MG63 (cell line): ENCODE measurements at places on chromosomes 4 and X. TPM values are rescaled to one million over a fixed set of nuclear protein-coding genes. Genes with fewer than 3 reads are reported as not detected.
A peak's percentile ranks its signal among the peaks of the same experiment; 100 is the strongest.

DNA sequence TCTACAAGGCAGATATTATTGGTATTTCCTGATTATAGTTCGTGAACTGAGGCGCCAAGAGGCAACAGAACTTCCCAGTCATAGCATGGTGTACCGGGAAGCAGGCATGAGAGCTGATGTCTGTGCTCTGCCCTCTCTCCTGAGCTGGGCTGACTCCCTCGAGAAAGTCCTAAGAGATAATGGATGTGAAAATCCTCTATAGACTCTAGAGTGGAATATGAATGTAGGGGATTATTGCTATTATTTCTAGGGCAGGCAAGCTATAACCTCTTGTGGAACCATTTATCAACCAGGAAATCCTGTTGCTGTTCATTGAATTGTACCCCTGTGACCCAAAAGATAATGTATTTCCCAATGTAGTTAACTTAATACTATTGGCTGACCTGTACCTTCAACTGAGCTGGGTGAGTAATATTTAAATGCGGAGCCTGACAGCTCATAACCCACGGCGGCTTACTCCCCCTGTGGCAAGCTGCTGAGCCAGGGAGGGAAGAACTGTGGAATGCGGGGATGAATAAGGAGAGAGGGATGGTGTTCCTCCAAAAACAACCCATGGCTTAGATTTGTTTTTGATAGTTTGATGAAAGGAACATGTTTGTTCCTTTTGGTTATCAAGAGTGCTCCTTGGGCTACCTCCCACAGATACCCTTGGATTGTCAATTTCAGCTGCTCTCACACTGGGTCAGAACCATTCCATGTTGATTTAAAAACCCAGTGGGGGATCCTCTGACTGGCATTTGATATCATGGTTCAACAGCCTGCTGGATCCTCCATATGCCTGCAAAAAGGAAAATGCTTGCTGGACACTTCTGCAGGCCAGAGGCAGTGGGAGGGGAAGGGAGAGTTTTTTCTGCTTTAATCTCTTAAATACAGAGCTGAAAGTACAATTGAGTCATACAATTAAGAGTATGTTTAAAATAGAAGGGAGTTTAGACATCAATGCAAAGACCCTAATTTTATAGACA lies 339.0 kb upstream of the BOD1L1 start:
- peak; percentile 71 for DNase-seq

DNA sequence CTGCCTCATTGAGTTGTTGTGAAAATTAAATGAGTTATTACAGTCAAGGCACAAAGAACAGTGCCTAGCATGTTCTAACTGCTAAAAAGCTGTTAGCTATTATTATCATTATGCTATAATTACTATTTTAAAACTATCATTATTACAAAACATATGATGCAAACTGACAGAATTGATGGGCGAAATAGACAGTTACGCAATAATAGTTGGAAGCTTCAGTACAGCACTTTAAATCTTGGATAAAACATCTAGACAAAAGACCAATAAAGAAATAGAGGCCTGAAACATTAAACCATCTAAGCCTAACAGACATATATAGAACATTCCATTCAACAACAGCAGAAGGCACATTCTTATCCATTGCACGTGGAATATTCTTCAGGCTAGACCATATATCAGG lies 73.0 kb downstream of the TAB3 start:
- no peak for DNase-seq

- no peak for DNase-seq
Measured at GRCh38 chrX:118164138-118164537, 47.5 kb upstream of the KLHL13 start.

DNA sequence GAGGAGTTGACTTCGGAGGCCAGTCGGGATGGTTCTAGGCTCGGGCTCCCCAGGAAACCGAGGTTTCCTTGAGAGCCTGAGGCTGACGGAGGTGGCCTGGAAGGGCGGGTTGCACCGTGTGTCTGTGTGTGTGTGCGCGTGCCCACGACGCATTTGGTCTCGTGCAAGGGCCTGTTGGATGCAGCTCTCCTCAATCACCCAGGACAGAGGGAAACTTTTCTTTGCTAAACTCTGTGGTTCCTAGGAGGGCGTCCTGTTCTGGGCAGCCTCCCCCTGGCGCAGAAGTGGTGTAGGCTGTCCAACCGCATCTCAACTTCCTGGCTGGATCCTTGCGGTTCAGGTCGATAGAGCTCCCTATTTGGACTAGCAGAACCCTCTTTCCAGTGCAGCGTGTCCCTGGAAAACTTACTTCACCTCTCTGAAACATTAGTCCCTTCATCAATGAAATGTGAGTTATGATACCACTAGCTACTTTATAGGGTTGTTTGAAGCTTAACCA lies 973 bp downstream of the STK32B start:
- DNase-seq, result no peak

DNA sequence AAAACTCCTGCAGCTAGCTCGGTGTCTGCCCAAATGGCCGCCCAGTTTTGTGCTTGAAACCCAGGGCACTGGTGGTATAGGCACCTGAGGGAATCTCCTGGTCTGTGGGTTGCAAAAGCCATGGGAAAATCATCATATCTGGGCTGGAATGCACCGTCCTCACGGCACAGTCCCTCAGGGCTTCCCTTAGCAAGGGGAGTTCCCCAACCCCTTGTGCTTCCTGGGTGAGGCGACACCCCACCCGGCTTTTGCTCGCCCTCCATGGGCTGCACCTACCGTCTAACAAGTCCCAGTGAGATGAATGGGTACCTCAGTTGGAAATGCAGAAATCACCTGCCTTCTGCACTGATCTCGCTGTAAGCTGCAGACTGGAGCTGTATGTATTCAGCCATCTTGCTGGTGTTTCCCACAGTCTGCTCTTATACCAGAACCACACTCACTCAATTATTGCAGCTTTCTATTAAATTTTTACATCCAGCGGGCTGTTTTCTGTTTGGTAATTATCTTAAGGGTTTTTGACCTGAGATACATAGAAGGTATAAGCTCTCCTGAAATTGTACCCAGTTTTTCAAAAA lies 36.7 kb upstream of the NPNT start:
- DNase-seq, result no peak

DNA sequence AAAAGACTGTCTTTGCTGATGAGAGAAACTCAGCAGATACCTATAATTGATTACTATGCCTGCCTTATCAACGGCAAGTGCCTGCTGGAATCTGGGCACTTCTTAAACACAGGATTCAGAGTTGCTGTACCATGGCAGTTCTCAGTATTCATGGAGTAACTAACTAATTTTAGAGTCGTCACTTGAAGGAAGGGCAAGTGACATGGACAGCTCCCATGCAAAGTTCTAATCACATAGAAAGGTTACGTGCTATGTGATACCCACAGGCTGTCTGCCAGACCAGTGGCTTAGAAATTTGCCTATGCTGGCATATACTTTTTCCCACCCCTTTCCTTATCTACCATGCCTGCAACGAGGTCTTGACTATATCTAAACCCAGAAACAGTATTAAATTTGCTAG lies 931.1 kb upstream of the TENM3 start:
- DNase-seq, result no peak

- DNase-seq, result peak; percentile 75
Measured at GRCh38 chr4:38371391-38371851, 292.6 kb upstream of the KLF3 start.

The PIR gene
- total RNA-seq, result 16.4 and 39.5 TPM in 2 replicates

GRCh38 chrX:34546366-34546765 lies 110.7 kb downstream of the TMEM47 start:
- DNase-seq, result no peak

GRCh38 chr4:107586371-107586770 lies 133.7 kb downstream of the PAPSS1 start:
- no peak for DNase-seq

The GLUD2 gene
- total RNA-seq, result 1.5 and 3.0 TPM in 2 replicates

- no peak for DNase-seq
Measured at GRCh38 chr4:114472269-114473032, 126.2 kb upstream of the UGT8 start.

GRCh38 chrX:85851418-85851817 lies 195.9 kb downstream of the CHM start:
- no peak for DNase-seq

- peak; percentile 74 for DNase-seq
Measured at GRCh38 chrX:106917830-106918500, 2.2 kb upstream of the CLDN2 start.

DNA sequence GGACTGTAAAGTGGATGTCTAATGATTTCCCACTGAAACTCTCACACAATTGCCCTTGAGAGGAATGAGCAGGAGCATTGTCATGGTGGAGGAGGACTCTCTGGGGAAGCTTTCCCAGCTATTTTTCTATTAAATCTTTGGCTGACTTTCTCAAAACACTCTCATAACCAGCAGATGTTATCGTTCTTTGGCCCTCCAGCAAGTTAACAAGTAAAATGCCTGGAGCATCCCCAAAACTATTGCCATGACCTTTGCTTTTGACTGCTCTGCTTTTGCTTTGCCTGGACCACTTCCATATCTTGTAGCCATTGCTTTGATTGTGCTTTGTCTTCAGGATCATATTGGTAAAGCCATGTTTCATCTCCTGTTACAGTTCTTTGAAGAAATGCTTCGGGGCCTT lies 120.2 kb upstream of the PDE5A start:
- DNase-seq, result peak; percentile 50

GRCh38 chr4:41155194-41155830 lies 59.0 kb downstream of the APBB2 start:
- DNase-seq, result peak; percentile 36

DNA sequence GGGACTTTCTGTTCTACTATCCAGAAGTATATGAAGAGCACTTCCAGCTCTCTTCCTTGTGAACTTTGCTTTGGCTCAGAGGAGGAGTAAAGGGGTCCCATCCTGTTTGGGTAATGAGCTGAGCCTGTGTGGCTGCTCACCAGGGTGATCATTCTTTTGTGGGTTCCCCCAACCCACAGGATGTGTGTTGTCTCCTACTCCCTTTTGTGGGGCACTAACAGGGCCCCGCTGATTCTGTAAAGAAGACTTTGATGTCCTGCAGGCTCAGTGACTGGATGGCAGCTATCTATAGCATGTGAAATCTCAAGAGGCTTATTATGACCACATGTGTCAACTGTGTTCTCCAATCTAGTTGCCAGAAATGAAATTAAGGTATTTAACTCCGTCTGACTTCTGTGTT lies 40.8 kb downstream of the ZNF518B start:
- no peak for DNase-seq

The SCML1 gene
- total RNA-seq, result 24.7 and 32.8 TPM in 2 replicates

DNA sequence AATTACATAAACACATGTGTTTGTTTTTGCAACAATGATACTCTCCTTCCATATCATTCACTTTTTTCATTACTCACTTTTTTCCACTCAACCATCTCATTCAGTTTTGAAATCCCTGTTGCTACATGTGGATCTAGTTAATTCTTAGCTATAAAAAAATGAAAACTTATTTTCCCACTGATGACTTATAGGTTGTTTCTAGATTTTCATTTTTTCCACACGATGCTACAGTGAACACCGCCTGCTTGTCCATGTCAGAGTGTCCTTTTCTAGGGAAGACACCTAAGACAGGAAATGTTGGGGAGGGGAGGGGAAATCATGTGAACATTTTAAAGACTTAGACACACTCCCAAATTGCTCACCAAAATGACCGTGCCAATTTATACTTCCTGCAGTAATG lies 70.2 kb downstream of the SUPT20HL2 start:
- no peak for DNase-seq

- no peak for DNase-seq
Measured at GRCh38 chr4:184148738-184149637, 68.7 kb downstream of the ENPP6 start.

- DNase-seq, result no peak
Measured at GRCh38 chr4:31557437-31557836, 837.3 kb downstream of the PCDH7 start.

The CYTL1 gene
- not detected in 2 replicates for total RNA-seq

The APLN gene
- total RNA-seq, result 1.4 and 7.2 TPM in 2 replicates

DNA sequence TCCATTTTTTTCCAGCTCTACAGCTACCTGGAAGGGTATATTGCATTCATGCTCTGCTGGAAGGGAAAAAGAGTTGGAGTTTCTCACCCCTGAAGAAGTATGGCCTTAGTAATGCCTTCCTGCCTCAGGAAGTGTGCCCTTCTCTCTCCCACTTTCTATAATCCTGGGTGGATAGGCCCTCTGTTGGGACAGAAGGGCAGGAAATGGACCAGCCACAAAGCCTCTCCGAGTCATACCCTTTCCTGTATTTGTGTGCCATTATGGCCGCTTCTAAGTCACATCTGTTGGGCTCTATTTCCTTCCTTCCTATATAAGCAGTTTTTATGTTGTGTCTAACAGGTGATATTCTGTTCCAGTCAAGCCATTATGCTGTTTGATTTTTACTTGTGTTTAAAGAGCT lies 74.8 kb upstream of the SMARCA5 start:
- DNase-seq, result no peak

DNA sequence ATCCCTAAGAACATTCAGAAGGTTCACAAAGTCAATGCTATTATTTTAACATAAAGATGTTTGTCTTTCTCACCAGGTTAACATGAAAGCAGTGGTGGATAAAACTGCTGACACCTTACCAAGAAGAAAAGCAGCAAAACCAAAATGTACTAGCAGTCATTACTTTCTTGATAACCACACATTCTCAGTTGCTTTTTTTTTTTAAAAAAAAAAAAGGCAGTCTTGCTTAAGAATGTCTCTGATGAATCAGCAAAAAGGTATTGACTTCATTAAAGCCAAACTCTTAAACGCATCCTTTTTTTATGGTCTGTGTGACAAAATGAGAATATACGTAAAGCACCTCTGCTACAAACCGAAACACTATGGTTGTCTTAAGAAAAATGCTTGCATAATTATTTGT lies 31.9 kb downstream of the CDKL2 start:
- DNase-seq, result no peak

GRCh38 chr4:139872274-139872673 lies 206.7 kb downstream of the MGST2 start:
- peak; percentile 27 for DNase-seq

- no peak for DNase-seq
Measured at GRCh38 chr4:160495356-160495755, 1392.5 kb downstream of the RAPGEF2 start.

DNA sequence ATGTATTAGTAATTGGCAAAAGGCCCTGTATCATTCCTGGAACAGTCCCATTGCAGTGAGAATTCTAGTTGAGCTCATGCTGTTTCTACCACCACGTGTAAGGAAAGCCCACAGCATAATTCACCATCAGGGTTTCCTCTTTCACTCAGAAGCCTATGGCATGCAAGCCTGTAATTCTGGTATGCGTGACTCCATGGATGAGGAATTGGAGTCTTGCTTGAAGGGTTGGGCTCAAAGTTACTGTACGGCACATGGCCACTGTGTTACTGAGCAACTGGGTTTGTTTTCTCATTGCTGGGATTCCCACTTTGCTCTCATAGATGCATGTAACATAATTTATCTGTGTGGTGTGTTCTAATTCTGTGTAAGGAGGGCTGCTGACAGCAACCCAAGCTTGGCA lies 132.3 kb upstream of the NR3C2 start:
- no peak for DNase-seq

- DNase-seq, result no peak
Measured at GRCh38 chr4:89023140-89023539, 33.8 kb downstream of the FAM13A start.

GRCh38 chr4:170007113-170007512 lies 19.1 kb downstream of the MFAP3L start:
- DNase-seq, result no peak

The MAGEB10 gene
- total RNA-seq, result not detected in 2 replicates

GRCh38 chr4:79991601-79992000 lies 81.4 kb downstream of the ANTXR2 start:
- DNase-seq, result no peak

- no peak for DNase-seq
Measured at GRCh38 chrX:78029663-78030062, 60.2 kb upstream of the PGAM4 start.

GRCh38 chr4:40461879-40462278 lies 126.7 kb downstream of the CHRNA9 start:
- no peak for DNase-seq

The REELD1 gene
- 0.56 TPM in 1 of 2 replicates, not detected in the other for total RNA-seq
